Stimulated activated effector memory CD8-positive, alpha-beta T cell treated with anti-CD3 and anti-CD28 coated beads, Interleukin-12 subunit alpha, Interleukin-12 subunit beta, amount 100 ng/mL, for 72 hours (primary cell): ENCODE measurements at places on chromosomes 7 and 10.

- DNase-seq = no peak
Observed at GRCh38 chr10:74123081-74123480, 27.5 kb downstream of the AP3M1 start.

- DNase-seq = no peak
Observed at GRCh38 chr7:141685285-141686023, 16.5 kb downstream of the DENND11 start.

GRCh38 chr7:101567230-101567629 is 61.9 kb downstream of the MYL10 start:
- no peak for DNase-seq

- DNase-seq = no peak
Observed at GRCh38 chr7:103391976-103392375, 44.5 kb downstream of the PSMC2 start.

DNA sequence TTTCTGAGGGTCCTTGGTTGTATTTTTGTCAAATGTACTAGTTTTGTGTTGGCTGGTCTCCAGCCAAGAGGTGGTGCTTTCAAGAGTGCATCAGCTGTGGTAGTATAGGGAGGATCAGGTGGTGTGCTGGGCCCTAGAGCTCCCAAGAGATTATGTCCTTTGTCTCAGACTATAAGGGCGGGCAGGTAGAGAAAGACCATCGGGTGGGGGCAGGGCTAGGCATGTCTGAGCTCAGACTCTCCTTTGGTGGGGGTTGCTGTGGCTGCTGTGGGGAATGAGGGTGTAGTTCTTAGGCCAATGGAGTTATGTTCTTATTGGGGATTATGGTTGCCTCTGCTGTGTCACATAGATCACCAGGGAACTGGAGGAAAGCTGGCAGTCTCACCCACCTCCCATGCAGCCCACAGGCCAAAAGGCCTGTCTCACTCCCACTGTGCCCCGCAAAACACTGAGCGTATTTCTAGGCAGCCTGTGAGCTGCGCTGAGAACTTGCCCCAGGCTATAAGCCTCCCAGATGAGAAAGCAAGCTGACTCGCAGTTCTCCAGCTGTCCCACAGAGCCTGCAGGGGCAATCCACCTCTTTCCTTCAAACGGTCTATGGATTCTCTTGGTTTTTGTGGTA is 1066.7 kb downstream of the GRM8 start:
- no peak for DNase-seq

DNA sequence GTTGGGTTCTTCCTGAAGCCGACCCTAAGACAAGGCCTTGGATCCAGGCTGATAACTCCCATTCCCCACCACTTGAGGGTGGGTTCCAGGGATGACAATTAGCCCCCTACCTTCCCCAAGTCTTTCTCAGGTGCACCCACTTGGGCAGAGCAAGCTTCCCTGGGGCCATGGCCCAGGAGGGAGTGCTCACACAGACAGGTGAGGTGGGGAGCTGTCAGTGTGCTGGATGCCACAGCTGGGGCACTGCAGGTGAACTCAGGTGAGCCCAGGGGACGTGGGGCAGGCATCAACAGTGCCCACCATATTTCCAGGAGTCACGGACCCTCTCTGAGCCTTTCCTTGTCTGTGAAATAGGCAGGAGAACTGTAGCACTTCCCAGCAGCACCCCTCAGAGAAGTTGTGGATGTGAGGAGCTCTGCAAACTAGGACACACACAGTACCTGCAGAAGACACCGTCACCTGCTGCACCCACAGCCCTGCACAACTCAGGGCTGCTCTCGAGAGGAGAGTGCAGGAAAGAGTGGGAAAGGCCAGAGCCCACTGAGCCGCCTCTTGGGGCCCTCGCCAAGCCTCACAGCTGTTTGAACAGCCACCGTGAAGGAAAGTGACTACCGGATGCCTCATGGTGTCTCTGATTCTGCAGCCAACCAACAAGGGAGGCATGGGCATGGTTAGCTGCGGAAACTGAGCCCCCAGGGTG is 17.9 kb downstream of the SH3PXD2A start:
- no peak for DNase-seq

GRCh38 chr7:74395745-74396311 is 57.9 kb upstream of the GTF2IRD1 start:
- DNase-seq = no peak

- DNase-seq = no peak
Observed at GRCh38 chr10:114634609-114634979, 23.5 kb downstream of the ABLIM1 start.

- DNase-seq = no peak
Observed at GRCh38 chr10:117362313-117362712, 12.9 kb downstream of the PDZD8 start.

- no peak for DNase-seq
Observed at GRCh38 chr7:22730921-22731654, 4.1 kb downstream of the IL6 start.

DNA sequence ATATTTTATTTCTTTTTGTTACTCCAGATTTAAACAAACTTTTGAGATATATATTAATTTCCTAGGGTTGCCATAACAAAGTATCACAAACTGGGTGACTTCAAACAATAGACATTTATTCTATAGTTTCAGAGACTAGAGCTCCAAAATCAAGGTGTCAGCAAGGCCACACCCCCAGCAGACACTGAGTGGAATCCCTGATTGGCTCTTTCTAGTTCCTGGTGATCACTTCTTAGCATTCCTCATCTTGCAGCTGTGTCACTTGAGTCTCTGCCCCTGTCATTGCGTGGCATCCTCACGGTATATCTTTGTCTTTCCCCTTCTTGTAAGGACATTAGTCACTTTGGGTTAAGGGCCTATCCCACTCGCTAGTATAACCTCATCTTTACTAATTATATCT is 7.6 kb upstream of the SLC26A3 start:
- no peak for DNase-seq

GRCh38 chr7:139252451-139252850 is 21.4 kb downstream of the UBN2 start:
- DNase-seq = no peak

GRCh38 chr7:44664780-44665461 is 58.5 kb downstream of the OGDH start:
- DNase-seq = no peak

DNA sequence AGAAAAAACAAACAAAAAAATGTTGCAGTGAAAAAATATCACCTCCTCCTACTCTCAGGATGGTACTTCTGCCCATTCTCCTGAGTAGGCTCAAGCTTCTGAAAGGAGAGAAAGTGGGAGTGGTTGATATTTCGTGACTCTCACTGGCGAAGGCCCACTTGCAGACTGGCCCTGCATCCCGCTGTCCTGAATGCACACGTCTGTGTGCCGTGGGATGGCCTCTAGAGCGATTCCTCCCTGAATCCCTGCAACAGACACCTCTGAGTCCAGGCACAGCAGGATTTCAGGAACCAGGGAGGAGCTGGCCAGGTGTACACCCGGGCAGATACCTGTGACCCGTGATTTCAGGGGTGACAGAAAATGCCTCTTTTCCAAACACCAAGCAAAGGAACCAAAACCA is 319.2 kb downstream of the DPP6 start:
- DNase-seq = no peak

DNA sequence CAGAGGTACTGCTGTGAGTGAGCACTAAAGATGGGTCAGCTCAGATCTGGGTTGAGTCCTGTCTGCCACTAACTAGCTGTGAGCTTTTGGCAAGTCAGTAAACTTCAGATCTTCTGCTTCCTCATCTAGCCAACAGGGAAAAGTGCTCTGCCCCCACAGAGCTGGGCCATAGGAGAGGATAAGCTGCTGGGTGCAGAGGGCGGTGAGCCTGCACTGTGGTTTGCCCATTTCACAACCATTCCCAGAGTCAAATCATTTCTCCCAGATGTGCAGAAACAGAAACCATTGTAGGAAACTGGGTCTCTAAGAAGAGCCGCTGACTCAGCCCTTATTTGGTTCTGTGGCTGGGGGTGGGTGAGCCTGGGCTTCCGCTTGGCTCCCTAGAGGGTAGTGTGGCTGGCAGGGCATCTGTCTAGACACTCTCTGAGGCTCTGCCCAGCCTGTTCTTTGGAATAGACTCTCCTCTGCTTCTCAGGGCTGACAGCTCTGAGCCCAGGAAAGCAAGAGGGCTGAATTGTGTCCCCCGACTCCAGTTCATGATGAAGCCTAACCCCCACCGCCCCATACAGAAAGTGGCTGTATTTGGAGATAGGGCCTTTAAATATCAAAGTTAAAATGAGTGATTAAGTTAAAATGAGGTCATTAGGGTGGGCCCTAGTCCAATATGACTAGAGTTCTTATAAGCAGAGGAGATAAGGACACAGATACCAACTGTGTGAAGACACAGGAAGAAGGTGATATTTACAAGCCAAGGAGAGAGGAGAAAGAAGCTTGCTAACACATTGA is 29.5 kb upstream of the ARHGAP22 start:
- peak; percentile 64 for DNase-seq
